ENCODE measurements at places on chromosomes 1 and 21. TPM values are rescaled to one million over a fixed set of nuclear protein-coding genes. Genes with fewer than 3 reads are reported as not detected.

- DNase-seq = peak; percentile 9
Observed at GRCh38 chr1:244273845-244274619, 177.7 kb downstream of the ADSS2 start.

DNA sequence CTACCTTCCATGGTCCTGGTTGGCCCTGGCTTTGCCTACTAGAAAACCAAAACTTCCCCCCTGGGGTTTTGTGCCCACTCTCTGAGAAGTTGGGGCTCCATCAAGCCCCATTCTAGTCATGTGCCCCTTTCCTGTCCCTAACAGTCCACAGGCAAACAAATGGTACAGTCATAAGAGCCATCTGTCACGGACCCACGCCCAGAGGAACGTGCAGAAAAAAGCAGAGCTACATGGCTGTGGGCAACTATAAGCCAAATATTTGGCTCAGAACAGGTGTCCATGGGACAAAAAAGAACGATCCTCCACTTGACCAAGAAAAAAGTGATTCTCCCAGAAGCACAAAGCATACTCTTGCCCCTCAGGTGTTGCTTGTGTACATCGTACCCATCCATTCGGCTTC is 14.6 kb upstream of the TRNAU1AP start:
- DNase-seq = no peak

PADI1 gene
- not detected for total RNA-seq

- no peak for DNase-seq
Observed at GRCh38 chr1:206816390-206817287, 44.3 kb upstream of the IL10 start.

SELENON gene
- 45.7 TPM for total RNA-seq

GRCh38 chr1:227572752-227573151 is 9.4 kb downstream of the ZNF678 start:
- no peak for DNase-seq
